ENCODE measurements at places on chromosomes 11 and 22.
A peak's percentile ranks its signal among the peaks of the same experiment; 100 is the strongest.

DNA sequence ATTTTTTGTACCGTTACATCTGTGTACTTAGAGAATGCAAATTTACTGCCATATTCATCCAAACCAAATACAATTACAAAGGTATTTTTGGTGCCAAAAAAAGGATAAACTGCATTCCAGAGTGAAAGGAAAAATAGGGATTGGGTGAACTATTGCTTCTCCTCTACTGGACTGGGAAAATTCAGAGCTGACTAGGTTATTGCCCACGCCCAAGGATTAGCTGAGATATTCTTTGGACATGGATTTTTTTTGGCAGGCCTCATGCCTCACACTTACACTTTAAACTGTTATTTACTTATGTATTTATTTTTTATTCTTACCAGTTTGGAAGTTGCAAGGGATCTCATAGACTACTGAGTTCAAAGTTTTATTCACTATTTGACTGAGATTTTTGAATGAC is 76.3 kb upstream of the DDI1 start:
- DNase-seq = no peak

DNA sequence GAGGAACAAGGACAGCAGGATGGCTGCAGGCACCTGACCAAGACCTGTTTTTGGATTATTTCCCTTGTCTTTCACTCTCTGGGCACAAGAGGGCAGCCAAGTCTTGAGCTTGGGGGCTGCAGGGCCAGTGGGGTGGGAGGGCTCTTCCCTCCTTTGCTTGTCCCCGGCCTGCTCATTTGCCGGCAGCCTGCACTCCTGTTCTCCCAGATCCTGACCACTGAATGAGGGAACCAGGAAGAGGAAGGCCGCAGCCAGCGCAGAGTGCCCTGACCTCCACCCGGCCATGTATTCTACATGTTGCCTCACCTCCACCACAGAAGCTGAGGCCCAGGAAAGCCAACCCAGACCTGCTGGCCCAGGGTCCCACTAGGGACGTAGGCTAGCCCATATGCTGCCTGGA is 15.5 kb upstream of the NNMT start:
- no peak for DNase-seq

DNA sequence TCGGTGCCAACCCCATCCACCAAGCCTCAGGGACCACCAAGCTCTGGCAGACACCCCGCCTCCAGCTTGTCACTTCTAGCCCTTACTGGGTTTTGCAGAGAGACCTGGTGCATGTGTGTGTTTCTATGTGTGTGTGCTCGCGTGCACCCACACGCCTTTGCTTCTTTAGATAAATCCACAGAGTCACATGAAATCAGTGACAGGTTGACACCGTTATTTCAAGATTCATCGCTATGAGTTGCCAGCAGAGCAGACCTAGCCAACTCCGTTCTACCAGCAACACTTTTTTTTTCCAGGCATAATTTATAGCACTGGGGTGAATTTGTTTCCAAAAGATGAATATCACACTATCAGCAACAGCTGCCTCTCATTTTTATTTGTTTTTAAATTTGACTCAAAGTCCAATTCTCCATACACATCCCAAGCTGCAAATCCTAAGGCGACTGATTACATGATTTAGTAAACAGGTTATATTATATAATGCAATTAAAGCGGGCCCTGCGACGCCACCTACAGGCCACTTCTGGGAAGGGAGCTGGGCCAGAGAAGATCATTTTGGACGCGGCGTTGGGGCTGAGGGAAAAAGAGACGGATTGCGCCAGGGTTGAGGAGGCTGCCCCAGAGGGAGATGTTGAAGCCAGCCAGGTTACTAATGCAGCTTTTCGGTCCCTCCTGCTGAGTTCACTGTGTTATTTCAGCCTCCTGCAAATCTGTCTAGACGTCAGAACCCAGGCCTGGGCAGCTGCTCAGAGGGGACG is 150.5 kb downstream of the FEZ1 start:
- DNase-seq = peak; percentile 43

DNA sequence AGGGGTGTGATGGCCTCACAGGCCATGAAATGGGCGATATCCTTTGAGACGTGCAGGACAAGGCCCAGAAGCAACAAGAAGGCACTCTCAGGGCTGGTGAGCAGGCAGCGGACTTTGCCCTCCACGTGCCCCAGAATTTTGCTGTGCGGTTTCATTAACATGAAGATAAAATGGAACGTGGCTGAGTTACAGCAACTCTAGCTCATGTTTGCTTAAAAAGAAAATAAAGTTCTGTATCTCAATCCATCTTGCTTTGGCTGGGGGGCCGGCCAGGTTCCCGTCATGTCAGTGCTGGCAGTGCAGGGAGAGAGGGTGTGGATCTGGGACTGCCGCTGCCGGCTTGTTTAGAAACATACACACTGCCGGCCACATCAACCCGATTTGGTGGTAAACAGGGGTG is 370.1 kb downstream of the OPCML start:
- DNase-seq = no peak

GRCh38 chr11:112658431-112658878 is 302.8 kb upstream of the NCAM1 start:
- DNase-seq = no peak

DNA sequence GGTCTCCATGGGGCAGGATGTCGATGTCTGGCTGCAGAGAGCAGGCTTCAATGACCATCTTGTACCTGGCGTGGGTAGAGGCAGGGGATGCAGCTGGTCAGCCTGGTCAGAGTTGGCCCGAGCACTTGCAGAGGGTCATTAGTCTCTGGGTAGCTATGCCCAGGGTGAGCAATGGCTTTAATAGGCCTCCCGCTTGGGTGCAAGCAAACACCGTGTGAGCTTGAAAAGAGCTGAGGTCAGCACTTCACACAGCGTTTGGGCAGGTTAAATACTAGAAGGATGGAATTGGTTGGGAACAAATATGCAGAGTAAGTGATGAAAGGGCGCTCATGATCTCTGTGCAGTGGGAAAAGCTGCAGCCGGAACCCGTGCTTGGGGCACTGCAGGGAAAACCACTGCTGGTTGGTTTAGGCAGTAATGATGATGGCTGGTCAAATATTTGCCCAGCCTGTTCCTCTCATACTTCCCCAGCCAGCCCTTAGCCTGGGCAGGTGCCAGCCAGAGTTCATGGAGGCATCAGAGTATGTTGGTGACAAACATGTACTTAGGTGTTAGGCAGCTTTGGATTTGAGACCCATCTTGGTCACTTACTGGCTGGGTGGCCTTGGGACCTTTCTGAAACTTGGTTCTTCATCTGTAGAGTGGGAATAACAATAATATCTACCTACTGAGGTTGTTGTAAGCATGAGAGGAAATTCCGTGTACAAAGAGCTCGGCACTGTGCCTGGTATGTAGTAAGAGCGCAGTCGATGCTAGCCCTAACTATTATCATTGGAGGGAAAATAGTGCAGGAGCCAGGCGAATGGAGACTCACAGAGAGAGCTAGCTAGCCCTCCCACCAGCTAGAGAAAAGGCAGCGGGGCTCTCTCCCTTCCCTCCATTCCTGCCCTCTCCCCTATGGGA is 25.2 kb upstream of the KCNJ11 start:
- DNase-seq = no peak

DNA sequence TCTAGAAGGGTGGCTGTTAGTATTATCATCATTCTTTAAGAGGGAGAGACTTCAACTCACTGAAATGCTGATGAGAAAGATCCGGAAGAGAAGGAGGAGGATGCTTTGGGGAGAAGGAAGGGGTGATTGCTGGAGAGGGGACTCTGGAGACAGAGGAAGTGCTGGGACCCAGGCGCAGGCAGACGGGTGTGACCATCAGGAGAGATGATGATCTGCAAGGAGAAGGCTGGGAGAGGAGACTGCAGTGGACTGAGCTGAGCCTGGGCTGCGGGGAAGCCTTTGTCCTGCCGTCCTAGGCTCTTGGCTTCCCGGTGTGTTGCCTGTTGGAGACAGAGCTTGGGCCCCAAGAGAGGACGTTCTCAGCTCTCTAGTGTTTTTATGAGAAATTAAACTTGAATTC is 22.6 kb downstream of the RASD2 start:
- DNase-seq = no peak

- no peak for DNase-seq
Measured at GRCh38 chr11:27022659-27023251, 17.9 kb upstream of the BBOX1 start.
